ENCODE measurements at places on chromosomes 7 and 10.

GRCh38 chr7:646951-647350, 79.5 kb upstream of the DNAAF5 start:
- no peak for DNase-seq

DNA sequence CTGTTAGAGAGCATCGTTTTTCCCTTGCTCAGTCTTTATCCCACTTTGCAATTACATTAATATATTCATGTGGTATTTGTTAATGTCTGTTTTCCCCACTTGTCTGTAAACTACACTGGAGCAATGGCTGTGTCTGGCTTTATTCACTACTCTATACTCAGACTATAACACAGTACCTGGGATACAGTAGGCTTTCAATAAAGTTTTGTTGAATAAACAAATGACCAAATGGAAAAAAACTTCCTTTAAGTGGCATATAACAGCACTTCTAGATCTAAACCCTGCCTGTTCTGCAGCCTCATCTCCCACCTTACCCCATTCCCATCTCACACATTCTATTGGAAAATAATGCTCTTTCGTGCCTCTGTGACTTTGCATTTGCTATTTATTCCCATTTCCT, 57.3 kb upstream of the SPOCK2 start:
- DNase-seq = no peak

DNA sequence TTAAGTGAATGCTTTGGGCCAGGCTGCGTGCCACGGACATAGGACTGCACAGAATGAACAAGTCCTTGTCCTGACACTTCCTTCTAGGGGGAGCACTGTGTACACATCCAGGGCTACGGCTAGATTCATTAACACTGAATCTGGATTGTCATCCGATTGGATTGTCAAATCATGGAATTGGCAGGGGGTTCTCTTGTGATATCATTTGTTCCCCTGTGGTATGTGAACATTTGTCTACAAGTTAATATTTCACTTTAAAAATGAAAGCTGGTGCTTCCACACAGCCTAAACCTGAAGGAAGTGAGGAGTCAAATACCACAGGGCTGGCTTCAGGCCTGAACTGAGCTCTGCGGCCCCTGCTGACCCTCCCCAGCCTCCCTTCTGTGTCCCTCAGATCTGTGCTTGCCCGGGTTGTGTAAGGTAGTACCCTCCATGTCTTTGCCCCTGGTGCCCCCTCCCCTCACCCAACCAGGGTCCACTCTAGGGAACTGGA, 75.6 kb downstream of the SNX10 start:
- no peak for DNase-seq

DNA sequence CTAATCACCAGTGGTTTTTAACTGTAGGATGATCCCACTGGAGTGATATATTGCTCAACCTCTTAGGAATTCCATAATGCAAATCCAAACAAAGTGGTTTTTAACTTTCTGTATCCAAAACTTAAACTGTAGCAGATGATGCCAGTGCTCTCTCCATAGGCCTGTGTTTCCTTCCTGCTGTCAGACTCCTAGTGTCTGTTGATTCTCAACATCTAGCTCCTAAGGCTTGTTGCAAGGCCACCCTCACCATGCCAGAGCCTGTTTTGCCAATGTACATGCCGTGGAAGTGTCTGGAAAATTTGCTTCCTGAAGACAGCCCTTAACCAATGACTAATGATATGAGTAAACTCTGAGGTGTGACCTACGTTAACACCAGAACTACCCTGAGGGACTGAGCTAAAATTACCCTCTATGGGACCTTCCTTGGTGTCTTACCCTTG, 39.3 kb downstream of the C1GALT1 start:
- no peak for DNase-seq

DNA sequence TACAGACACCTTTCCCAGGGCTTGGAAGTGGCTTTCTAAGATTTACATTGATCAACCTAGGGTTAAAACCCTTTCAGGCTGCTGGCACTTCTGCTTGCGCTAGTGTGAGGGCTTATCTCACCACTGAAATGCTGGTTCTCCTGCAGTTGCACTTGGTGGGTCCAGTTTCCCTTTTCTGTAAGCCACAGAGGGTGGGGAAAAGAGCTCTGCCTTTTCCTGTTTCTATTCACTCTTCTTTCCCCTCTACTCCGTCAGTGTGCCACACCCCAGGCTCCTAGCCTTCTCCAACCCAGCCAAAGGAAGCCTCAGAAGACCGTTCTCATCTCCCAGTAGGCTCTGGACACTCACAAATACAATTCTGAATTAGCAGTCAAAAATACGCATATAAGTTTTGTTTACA, 19.0 kb upstream of the CAPZA2 start:
- DNase-seq = no peak

DNA sequence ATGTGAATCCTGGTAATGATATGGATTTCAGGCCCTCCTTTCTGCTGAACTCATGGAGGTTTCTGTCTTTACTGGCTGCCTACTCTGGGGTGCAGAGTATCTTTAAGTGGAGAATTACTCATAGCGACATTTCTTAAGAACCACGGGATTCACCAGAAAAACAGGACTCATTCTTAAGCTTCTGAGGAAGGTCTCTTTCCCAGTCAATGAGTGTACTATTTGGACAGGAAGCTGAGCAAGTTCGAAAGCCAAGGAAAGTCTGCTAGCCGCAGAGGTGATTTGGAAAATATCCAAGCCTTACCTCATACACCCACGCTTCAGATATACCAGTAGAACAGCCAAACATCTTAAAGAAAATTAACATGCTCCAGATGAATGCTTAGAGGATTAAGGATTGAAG, 377.6 kb upstream of the MYO3A start:
- DNase-seq = no peak

DNA sequence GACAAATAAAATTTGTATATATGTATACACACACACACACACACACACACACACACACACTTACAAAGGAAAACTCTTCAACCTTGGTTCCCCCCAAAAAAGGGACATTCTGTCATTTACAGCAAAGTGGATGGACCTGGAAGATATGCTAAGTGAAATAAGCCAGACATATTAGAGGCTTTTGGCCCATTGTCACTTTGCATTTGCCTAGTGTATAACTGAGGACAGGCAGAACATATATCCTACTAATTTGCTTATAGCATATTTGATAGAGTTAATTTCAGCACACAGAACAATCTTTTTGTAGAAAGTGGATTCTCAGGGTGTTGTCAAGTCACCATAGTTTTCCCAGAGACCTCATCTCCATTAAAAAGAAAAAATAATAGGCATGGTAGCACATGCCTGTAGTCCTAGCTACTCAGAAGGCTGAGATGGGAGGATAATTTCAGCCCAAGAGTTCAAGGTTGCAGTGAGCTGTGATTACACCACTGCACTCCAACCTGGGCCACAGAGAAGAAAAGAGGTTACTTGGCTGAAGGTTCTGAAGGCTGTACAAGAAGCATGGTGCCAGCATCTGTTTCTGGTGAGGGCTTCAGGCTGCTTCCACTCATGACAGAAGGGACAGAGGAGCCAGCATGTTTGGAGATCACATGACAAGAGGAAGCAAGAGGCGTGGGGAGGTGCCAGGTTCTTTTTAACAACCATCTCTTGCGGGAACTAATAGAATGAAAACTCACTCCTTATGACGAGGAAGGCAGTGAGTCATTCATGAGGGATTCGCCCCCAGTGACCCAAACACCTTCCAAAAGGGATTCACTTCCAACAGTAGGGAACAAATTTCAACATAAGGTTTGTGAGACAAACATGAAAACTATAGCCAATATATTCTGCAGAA, 135.6 kb downstream of the TMEM168 start:
- no peak for DNase-seq

DNA sequence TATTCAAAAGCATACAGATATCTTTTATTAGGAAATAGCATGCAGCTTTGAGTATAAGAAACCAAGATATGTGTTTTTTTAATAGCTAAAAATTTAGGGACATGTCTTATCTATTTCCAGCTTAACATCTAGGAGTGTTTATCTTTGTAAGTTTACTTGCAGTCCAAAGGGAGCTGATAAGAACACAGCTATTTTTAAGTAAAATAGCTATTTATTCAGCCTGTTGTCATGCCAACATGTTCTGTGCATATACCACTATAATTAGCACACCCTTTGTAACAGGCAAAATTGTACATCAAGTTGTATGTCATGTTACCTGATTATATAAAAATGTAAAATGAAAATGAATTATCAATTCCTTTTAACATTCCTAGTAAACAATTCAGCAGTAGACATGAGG, 29.6 kb downstream of the FAM133B start:
- no peak for DNase-seq

- no peak for DNase-seq
Observed at GRCh38 chr7:23494009-23494408, 23.7 kb upstream of the IGF2BP3 start.
